Kidney (tissue), 22 donors: ENCODE measurements at places on chromosomes 4 and X.
A peak's percentile ranks its signal among the peaks of the same experiment; 100 is the strongest.

GRCh38 chr4:168699224-168699878 lies 202.5 kb downstream of the PALLD start:
- DNase-seq: no peak

DNA sequence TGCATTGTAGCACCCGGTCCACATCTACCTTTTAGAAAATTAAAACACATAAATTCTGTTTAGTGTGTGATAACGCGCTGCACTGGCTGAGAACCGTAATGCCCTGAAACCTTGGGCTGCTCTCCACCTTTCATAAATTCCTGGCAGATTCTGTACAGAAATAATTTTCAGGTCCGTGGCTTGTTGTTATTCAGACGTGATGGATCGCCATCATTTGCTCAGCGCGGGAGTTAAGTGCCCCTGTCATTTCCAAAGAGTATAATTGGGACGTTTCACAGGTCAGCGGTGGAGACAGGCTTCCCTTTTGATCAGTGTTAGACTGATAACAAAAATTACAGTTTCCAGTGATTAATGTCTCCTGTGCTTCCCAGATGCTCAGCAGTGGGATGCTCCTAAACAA lies 16.5 kb downstream of the UVSSA start:
- no peak for DNase-seq

- DNase-seq: no peak
Observed at GRCh38 chr4:70901607-70901983, 574 bp upstream of the MOB1B start.

GRCh38 chr4:103664436-103665075 lies 55.2 kb downstream of the TACR3 start:
- no peak for DNase-seq

GRCh38 chrX:131821945-131822622 lies 201.0 kb upstream of the STK26 start:
- no peak for DNase-seq

GRCh38 chr4:108172231-108172752 lies 3.6 kb upstream of the LEF1 start:
- peak; percentile 81 for DNase-seq

DNA sequence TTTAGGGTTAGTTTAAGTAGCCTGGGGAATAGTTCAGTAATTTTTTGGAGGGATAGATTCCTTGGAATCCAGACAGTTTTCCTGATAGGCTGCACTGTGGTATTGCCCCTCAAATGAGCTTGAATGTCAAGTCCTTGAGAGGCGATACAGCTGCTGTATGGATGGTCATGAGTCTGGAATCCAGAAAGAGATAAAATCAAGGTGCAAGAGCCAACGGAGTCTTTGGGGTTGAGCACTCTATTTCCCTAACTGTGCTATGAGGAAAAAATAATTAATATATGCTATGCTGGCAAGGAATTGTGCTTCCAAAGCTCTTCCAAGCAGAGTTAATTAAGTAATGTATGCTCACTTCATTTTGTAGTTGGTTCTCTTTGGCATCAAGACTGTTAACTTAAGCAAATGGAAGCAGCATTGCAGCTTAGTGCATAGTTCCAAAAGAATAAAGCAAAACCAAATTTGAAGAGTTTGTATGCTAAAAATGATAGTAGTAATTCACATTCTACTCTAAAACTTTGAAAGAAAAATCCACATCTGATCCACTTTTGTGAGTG lies 48.8 kb downstream of the LIMCH1 start:
- DNase-seq: no peak

DNA sequence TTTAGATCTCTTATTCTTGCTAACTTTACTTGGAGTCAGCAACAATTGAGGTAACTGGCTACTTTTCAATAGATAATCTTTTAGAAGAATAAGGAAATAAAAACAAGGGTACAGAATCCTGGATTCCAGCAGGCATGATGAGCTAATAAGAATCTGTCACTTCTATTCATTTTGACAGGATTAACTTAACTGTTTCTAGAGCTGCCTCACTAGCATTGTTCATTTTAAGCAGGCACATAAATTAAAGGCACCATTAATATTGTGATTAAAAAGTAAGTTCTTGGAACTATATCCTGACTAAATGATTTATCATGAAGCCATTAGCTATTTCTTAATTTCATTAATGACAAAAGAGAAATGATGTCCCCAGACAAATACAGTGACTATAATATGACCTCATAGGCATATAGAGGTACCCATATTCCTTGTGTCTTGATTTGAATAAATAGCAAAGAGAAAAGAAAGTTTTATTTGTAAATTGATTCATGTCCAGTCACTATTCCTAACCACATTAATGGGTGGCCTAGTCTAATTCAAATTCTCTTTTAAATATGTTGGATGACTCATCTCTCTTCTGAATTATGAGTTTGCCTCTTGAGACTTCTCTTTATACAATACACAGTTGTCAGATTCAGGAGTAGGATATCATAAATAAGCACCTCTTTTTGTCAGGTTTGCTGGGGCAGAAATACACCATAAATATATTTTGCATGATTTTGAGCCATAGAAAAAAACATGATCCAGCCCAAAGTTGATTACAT lies 343.0 kb downstream of the SLITRK2 start:
- DNase-seq: no peak

GRCh38 chr4:118397623-118397979 lies 44.8 kb upstream of the PRSS12 start:
- no peak for DNase-seq

- no peak for DNase-seq
Observed at GRCh38 chrX:106615041-106615440, 3.3 kb downstream of the RADX start.

- no peak for DNase-seq
Observed at GRCh38 chr4:125104616-125105015, 210.1 kb upstream of the FAT4 start.

- no peak for DNase-seq
Observed at GRCh38 chr4:182492423-182492822, 249.2 kb downstream of the TENM3 start.

DNA sequence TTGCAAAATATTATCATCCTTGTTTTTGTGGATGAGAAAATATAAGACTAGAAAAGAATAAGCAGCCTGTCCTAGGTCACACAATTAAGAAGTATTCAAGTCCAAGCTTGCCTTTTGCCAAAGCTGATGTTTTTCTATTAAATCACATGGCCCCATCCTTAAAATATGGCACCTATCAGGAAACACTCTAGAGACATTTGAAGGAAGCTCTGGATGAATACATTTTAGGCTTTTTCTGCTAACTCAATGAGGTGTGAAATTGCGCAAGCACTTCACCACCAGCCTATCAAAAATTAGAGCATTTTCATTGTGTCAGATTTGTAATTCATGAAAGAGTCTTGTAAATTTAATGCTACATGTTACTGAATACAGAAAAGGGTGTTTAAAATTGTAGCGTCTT lies 251.1 kb upstream of the MAD2L1 start:
- no peak for DNase-seq

DNA sequence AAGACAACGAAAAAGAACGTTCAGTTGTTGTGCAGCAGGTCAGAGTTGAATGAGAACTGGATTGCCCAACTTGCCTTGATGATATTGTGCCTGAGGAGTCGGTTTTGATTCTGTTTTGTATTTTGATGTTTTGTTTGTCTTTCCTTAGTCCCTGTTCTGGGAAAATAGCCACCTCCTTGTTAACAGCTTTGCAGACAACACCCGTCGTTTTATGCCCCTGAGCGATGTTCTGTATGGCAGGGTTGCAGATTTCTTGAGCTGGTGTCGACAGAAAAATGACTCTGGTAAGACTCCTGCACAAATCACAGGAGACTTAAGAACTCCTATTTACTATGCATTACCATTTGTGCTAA lies 4.5 kb downstream of the BST1 start:
- DNase-seq: no peak

- no peak for DNase-seq
Observed at GRCh38 chrX:63889001-63889400, 104.0 kb upstream of the ARHGEF9 start.

GRCh38 chr4:100106982-100107381 lies 83.3 kb downstream of the DDIT4L start:
- no peak for DNase-seq

DNA sequence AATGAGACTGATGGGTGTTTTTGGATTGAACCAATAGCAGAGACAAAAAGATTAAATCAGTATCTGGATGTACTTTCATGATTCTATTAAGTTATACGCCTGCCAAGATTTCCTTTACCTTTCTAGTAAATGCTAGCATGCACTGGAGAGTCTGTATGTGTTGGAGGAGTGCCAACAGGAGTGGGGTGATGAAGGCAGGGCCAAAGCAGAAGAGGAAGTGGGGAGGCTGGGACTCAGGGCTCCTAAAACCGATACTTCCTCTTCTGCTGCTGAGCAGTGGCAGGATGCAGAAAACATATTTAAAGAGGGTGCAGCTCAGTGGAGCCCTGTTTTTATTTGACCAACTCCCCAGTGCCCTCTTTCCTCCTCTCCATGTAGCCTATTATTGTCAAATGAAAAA lies 5.6 kb downstream of the CYSLTR1 start:
- peak; percentile 10 for DNase-seq

DNA sequence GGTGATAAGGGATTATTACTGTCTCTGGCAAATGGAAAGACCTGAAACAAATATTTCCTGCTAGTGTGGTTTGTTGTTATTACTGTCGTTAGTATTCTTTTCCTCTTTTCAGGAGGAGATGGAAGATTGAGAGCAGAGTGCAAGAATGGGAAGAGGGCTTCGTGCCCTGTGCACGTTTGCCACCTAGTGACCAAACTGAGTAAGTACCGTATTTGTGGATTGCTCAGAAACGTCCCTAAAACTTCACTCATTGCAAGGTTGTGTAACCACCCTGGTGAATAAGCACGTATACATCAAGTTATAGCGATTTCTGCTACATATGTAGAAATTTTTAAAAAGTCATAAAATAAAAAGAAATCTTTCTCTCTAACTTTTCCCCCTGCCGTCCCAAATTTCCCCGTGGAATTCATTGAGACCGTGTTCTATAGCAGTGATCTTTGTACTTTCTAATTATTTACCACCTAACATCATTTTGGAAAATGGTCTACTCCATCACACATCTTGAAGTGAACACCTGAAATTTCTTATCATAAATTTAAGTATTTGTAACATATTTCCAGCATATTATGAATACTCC lies 24.3 kb downstream of the LINC00632 start:
- peak; percentile 36 for DNase-seq

- DNase-seq: no peak
Observed at GRCh38 chr4:1511441-1512041, 105.3 kb upstream of the NKX1-1 start.

DNA sequence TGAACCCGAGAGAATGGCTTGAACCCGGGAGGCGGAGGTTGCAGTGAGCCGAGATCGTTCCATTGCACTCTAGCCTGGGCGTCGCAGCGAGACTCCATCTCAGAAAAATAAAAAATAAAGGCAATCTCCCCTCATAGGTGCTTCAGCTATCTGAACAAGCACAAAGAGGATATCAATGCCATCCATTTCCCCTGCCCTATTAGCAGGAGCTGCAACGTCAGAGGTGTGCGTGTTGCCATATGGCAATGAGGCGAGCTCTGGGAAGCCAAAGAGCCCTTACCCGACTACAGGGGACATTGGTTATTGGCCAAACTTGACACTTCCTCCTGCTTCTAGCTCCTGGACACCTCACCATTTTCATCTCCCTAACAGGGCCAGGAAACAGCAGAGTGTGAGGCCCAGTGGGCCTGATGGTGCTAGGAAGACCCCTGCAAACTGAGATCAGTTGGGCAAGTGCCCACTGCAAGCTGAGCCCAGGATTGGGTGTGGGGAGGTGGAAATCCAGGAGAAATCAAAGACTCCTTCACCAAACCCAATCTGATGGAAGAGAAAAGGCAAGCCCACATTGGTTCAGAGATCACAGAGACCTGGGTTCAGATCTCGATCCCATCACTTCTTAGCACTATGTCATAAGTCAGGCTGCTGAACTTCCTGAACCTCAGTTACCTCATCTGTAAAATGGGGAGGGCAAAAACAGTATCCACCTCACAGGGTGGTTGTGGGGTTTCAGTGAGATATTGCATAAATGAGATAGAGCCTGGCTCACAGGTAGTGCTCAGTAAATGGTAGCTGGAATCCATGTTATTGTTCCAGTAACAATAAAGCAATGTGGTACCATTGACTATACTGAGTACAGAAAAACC lies 21.2 kb downstream of the SLC25A5 start:
- no peak for DNase-seq

- no peak for DNase-seq
Observed at GRCh38 chr4:173057901-173058300, 110.7 kb upstream of the GALNT7 start.

DNA sequence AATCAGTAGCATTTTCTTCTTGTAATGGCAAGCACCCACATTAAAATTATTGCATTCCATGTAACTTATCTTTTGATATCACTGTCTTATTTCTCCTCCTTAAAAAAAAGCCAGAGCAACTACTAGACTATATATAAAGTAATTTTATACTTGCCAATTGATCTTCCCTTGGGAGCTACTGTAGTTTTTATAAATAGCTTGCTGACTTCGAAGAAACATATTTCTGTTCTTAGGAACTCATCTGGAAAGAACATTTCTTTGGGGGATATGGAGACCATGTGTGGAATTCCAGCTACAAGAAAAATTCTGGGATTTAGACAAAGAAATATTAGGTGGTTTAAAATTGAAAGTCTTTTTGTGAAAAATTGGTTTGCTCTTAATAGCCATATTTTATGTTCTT lies 94.9 kb downstream of the BMPR1B start:
- DNase-seq: no peak

- no peak for DNase-seq
Observed at GRCh38 chr4:2350982-2351381, 67.5 kb downstream of the ZFYVE28 start.

- DNase-seq: no peak
Observed at GRCh38 chrX:67784712-67785111, 240.9 kb downstream of the AR start.

DNA sequence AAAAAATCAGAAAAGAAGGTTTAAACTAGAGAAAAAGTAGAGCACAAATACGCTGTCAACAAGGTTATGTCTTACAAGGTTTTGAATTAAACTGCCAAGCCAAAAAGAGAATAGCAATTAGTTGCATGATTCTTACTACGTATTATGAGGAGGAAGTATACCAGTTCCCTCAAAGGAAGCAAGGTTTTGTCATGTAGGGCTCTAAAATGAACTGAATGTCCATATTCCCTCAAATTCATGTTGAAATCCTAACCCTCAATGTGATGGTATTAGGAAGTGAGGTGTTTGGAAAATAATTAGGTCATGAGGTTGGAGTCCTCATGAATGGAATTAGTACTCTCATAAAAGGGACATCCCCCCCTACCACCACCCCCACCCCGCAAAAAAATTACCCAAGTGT lies 201.0 kb downstream of the FBXW7 start:
- DNase-seq: no peak

DNA sequence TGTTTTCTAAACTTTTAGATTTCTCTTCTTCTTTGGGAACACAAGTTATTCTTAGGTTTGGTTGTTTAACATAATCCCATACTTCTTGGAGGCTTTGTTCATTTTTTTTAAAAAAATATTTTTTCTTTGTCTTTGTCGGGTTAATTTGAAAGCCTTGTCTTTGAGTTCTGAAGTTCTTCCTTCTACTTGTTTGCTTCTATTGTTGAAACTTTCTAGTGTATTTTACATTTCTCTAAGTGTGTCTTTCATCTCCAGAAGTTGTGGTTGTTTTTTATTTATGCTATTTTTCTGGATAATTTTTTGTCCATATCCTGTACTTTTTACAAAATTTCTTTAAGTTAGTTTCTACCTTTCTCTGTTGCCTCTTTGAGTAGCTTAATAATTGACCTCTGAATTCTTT lies 116.1 kb downstream of the NPNT start:
- no peak for DNase-seq
